Stimulated activated CD8-positive, alpha-beta memory T cell treated with anti-CD3 and anti-CD28 coated beads, Interleukin-15, amount 100 ng/mL, for 48 hours (primary cell): ENCODE measurements at places on chromosomes 2 and 18.

DNA sequence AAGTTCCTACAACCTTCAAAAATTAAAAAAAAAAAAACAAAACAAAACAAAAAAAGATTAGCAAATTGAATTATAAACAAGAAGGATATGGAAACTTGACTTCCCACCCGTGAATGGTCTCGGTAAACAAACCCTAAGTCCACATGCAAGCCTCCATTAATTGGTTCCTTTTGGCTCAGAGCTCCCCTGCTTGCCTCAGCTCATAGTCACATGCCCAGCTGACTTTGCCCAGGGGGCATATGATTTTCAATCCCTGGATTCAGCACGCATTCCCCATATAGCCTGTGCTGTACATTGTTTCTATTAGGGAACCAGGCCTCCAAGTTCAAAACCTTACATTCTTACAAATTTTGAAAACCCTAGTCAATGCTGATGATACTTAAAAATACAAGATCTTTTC lies 95.0 kb downstream of the PID1 start:
- DNase-seq, result no peak

- DNase-seq, result no peak
Observed at GRCh38 chr2:168439536-168439935, 16.5 kb upstream of the CERS6 start.

GRCh38 chr18:45727068-45727467 lies 3.1 kb downstream of the SLC14A1 start:
- no peak for DNase-seq

DNA sequence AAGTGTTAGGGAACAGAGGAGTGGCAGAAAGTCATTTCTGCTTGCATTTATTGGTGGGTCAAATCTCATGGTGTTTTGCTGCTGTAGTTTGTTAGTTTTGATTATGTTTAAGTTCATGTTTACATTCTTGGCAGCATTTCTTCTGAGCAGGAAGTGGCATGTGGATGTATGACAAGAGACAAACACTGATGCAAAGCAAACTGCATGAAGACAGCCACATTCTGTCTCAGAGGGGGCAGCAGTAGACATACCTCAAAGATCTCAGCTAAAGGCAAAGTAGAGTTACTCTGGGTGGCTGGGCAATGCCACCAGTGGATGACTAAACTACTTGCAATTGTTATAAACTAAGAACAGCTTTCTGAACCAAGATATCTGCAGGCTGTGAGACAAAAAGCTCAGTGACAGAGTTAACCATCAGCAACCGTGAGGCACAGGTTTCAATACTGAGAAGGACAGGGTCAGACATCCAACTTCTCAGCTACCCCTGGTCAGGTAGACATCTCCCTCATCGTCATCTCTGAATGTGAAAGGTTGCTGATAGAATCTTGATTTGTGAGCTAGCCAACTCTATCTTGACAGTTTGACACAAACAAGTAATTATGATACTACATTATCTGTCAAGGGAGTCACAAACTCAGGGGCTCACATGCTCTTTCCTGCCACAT lies 16.4 kb downstream of the GALNT3 start:
- DNase-seq, result no peak

DNA sequence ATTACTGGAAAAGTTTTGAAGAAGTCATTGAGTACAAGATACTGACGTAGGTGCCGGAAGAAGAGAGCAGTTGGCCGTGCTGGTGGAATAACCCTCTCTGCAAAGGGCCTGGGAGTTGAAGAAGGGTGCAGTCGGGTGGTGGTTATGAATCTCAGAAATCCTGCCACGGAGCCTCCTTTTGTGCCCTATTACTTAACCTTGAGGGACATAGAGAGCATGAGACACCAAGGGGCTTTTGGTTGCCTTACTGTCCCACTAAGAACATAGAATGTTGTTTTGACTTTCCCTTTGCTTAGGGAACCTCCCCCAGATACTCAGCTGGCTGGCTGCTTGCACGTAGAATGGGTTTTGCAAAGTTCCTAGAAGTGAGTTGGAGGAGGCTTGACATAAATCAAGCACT lies 1.3 kb upstream of the CD28 start:
- DNase-seq, result peak; percentile 11

DNA sequence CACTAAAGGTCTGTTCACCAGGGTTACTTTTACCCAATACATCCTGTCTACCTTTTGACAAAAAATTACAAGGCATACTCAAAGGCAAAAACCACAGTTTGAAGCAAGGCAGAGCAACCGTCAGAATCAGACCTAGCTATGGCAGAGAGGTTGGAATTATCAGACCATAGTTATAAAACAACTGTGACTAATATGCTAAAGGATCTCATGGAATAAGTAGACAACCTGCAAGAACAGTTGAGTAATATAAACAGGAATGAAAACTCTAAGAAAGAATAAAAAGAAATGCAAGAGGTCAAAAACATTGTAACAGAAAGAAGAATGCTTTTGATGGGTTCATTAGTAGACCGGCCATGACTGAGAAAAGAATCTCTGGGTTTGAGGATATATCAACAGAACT lies 318.8 kb upstream of the KCNH7 start:
- DNase-seq, result no peak
